Gastrocnemius medialis (tissue), 4 donors: ENCODE measurements at places on chromosomes 1 and 21. TPM values are rescaled to one million over a fixed set of nuclear protein-coding genes. Genes with fewer than 3 reads are reported as not detected.

Gene LCE1C
- not detected for total RNA-seq

Gene CELF3
- total RNA-seq: not detected

Gene CFHR5
- total RNA-seq: not detected

Gene FCGR1A
- total RNA-seq: not detected

Gene GBP2
- 115 TPM for total RNA-seq

Gene KIF14
- total RNA-seq: 0.05 TPM

Gene PTAFR
- total RNA-seq: 0.76 TPM

Gene NUAK2
- total RNA-seq: 0.42 TPM

Gene KLHDC9
- 1.6 TPM for total RNA-seq

Gene NIBAN1
- 13.3 TPM for total RNA-seq

Gene CD247
- total RNA-seq: not detected

Gene SMIM1
- 1.4 TPM for total RNA-seq

Gene AK5
- 1.8 TPM for total RNA-seq

Gene TSPAN1
- 2.9 TPM for total RNA-seq

Gene CHIA
- total RNA-seq: not detected

Gene SH2D1B
- 2.1 TPM for total RNA-seq

Gene COA7
- total RNA-seq: 19.9 TPM

Gene SELE
- total RNA-seq: not detected

Gene BRDT
- total RNA-seq: not detected

Gene FCGR2B
- 9.4 TPM for total RNA-seq

Gene KDM1A
- 76.2 TPM for total RNA-seq

Gene SAMD13
- total RNA-seq: 7.7 TPM

Gene CLDN14
- total RNA-seq: not detected

Gene SYT14
- not detected for total RNA-seq

Gene RPE65
- total RNA-seq: not detected

Gene RXFP4
- not detected for total RNA-seq

Gene B4GALT2
- total RNA-seq: 63.5 TPM

Gene KRTAP7-1
- not detected for total RNA-seq

Gene LENEP
- not detected for total RNA-seq

Gene SPATA1
- not detected for total RNA-seq

Gene CFHR3
- not detected for total RNA-seq

Gene SERINC2
- total RNA-seq: 21.2 TPM

Gene SAMD11
- not detected for total RNA-seq

Gene BARHL2
- total RNA-seq: not detected

Gene ARTN
- total RNA-seq: not detected

Gene MYOC
- total RNA-seq: 6.1 TPM
